ENCODE measurements at places on chromosomes 2 and 18.

DNA sequence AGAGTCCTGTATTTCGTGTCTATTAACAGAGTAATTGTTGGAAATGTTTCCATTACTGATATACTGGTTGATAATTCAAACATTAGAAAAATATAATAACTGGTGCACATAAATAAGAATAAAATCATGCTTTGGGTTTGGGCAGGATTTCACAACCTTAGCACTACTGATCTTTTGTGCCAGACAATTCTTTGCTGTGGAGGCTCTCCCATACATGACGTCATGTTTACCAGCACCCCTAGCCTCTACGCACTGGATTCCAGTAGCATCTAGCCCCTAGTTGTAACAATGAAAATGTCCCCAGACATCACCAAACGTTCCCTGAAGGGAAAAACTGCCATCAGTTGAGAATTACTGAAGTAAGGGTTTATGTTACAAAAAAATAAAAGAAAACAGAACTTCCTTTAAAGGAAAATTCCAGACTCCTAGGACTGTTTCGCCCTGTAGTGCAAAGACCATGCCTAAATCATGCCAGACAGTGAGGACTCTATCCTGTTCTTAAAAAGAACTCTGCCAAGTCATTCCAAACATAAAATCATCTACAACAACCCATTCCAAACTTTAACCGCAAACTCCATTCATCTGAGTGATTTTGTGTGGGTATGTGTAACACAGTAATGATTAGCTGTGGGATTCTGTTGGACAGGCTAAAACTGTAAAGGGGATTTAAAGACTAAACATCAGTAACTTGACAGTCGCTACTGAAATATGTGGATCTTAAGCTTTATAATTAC is 313.4 kb upstream of the CCDC68 start:
- H3K36me3 ChIP-seq = peaks cover 4% of the 10 kb centered on the region
- DNase-seq = peak; percentile 85
- H3K27me3 ChIP-seq = no peaks in the 10 kb centered on the region
- H3K4me3 ChIP-seq = no peak overlapping the region

DNA sequence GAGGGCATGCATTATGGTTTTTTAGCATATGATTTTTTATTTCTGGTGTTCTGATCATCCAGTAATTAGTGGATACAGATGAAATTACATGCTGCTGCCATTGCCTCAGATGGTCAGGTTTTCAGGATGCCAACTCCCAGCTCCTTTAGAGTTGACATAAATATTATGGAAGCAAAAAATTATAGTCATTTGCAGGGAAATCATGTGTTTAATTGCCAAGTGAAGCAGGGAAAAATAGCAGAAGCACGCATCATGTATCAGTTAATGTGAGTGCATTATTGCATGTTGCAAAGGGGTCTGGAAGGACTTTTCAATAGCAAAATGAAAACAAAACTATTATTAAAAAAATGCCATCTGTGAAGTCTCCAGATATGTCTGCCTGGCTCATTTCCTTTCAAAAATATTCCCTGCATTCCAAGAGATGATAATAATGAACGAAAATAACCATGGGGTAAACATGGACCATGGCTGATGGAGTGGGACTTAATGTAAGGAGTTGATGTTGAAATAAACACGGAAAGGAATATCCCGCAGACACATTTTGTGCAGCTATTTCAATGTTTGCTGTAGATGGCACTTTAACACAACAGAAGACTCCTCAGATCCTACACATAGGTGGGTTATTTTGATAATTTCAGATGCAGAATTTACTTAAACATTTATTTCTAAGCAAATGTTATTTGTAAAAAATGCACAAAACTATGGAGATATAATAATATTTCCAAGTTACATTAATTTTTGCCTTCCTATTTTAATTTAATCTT is 87.7 kb upstream of the DYNAP start:
- no peak for DNase-seq
- no peak overlapping the region for H3K4me3 ChIP-seq
- no peak overlapping the region for H3K27ac ChIP-seq
- H3K4me1 ChIP-seq = no peaks in the 10 kb centered on the region
- H3K36me3 ChIP-seq = no peaks in the 10 kb centered on the region

DNA sequence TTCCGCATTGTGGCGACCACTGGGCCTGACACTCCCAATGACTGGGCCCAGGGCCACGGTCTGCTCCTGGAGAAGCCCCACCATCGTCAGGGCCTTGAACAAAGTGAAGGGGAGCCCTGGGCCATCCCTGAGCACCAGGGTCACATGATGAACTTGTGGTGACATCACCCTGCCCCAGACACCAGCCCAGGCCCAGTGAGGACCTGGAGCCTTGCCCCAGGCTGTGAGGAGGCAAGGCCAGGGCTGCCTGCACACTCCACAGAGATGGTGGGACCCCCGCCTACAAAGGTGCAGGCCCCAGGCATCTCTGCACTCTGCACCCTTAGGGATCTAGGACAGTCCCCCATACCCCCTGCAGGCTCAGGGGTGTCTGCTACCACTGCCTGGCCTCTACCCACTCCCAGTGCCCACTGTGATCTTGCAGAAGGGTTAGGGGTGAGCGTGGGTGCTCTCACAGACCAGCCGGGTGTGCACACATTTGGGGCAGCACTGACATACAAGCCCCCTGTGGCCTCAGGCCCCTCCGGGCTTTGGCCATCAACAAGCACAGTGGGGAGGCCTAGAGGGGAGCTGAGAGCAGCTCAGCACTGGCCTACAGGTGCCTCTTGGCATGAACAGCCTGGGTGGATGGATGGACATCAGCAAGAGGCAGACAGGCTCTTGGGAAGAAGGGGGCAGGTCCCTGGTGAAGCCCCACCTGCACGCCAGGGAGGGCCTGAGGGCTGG is 624.0 kb upstream of the LRRTM4 start:
- no peaks in the 10 kb centered on the region for H3K36me3 ChIP-seq
- H3K4me1 ChIP-seq = no peaks in the 10 kb centered on the region
- no peak for DNase-seq
- H3K27ac ChIP-seq = no peak overlapping the region
- H3K4me3 ChIP-seq = no peak overlapping the region
- no peaks in the 10 kb centered on the region for H3K27me3 ChIP-seq

DNA sequence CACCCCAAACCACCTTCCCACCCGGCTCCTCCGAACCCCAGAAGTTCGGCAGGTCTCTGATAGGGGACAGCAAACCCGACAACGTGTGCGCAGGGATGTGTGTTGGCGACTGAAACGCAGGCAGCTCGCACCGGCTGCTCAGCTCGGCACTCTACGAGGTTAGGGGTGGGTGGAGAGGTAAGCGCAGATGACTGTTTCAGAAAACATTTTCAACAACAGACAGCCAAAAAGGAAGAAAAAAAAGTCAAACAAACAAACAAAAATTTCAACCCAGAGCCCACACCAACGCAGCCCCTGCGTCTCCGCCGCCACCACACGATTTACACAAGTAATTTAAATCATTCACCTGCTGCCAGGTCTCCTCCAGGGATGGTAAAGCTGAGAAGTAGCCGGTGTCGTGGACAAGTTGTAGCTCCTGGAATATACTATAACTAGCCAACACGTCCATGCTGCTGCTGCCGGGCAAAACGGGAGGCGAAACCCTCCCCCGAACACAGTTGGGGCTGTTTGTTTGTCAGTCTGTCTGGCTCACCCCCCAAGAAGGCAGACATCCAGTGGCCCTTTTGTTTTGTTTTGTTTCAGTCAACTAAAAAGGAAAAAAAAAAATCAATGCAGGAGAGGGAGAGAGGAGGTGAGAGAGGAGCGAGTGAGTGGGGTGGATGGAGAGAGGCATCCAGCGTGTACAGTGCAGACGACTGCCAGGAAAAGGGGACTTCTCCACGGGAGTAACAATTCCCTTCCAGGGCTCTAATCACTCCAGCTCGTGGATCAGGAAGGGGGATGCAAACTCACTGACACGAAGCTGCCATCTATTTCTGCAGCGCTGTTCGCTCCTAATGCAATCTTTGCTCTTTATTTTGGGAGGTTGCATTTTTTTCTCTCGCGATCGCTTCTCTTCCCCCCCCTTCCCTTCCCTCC is at the start of gene KLF7:
KLF7 (minus strand) TSS at position 828 of the 918 bp plus-strand sequence; CDS start at position 448, 380 bp downstream.
- H3K27me3 ChIP-seq = no peaks in the 10 kb centered on the region
- peaks cover 5% of the 10 kb centered on the region for H3K4me1 ChIP-seq
- DNase-seq = peak; percentile 44
- peak within 1 kb of the TSS; percentile 81 for H3K4me3 ChIP-seq

All from fibroblast of lung (primary cell).